Activated CD8-positive, alpha-beta T cell treated with anti-CD3 and anti-CD28 coated beads, Interleukin-2, amount 10 ng/mL, durations not matched to agents 7 days and 5 days (primary cell): ENCODE measurements at places on chromosomes 16 and 17. TPM values are rescaled to one million over a fixed set of nuclear protein-coding genes. Genes with fewer than 3 reads are reported as not detected.

Gene BCKDK
- total RNA-seq: 38.9 TPM

Gene SGCA
- total RNA-seq: not detected

Gene FNDC8
- not detected for total RNA-seq

Gene PRR35
- total RNA-seq: not detected

Gene SEPTIN1
- 321 TPM for total RNA-seq

Gene ZFP3
- total RNA-seq: 3.3 TPM

Gene RDM1
- 13.9 TPM for total RNA-seq

Gene CHTF18
- 102 TPM for total RNA-seq

Gene CTRB2
- not detected for total RNA-seq

Gene C1QL1
- total RNA-seq: 0.68 TPM

- H3K27me3 ChIP-seq: peaks cover 12% of the 10 kb centered on the region
- peak overlapping the region; percentile 76 for H3K27ac ChIP-seq
- H3K36me3 ChIP-seq: no peaks in the 10 kb centered on the region
- H3K4me1 ChIP-seq: peaks cover 33% of the 10 kb centered on the region
- DNase-seq: no peak
These were observed 15.0 kb downstream of the PPY start for GRCh38 chr17:43927060-43927864.

- H3K27me3 ChIP-seq: no peaks in the 10 kb centered on the region
- no peak for DNase-seq
- no peak overlapping the region for H3K4me3 ChIP-seq
- peaks cover 27% of the 10 kb centered on the region for H3K4me1 ChIP-seq
- H3K36me3 ChIP-seq: no peaks in the 10 kb centered on the region
These were observed 75.8 kb downstream of the TEX14 start for GRCh38 chr17:58615768-58616659.

- DNase-seq: no peak
- H3K27ac ChIP-seq: no peak overlapping the region
- H3K4me1 ChIP-seq: no peaks in the 10 kb centered on the region
These were observed 466.8 kb upstream of the CDH8 start for GRCh38 chr16:62503073-62503472.

- peak; percentile 36 for DNase-seq
- peak overlapping the region; percentile 94 for H3K27ac ChIP-seq
- H3K4me1 ChIP-seq: peaks cover 27% of the 10 kb centered on the region
These were observed 837 bp downstream of the LRRC59 start for GRCh38 chr17:50396261-50397110.

DNA sequence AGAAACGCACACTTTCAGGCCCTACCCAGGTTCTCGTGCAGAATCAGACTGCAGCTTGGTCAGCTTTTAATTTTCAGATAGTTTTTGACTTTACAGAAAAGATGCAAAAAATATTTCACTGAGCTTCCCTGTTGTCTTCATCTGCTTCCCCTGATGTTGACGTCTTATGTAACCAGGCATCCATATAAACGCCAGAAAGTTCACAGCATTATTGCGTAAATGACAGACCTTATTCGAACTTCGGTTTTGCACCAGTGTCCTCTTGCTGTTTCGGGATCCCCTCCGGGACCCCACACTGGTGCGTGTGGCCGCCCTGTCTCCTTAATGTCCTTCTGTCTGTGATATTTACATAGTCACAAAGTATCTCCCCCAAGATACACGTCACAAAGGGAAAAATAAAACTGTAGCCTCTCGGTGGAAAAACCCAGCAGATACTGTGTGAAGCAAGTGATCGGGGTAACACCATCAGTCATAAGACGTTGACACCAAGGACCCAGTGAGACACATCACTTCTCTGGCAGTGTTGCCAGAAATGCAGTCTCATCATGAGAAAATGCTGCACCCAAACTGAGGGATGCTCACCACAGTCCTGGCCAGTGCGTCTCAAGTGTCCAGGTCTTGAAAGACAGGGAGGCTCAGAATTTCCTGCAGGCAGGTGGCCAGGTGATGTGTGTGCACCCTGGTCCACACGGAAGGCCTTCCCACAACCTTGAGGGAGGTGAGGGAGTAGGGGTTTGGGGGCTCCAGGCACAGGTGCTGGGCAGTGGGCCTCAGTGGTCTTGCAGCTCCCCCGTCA is 4.3 kb downstream of the BANP start:
- no peaks in the 10 kb centered on the region for H3K27me3 ChIP-seq
- no peak for DNase-seq
- peak overlapping the region; percentile 78 for H3K4me3 ChIP-seq
- peaks cover 84% of the 10 kb centered on the region for H3K4me1 ChIP-seq

GRCh38 chr17:64689106-64689505 is 27.0 kb upstream of the SMURF2 start:
- no peaks in the 10 kb centered on the region for H3K4me1 ChIP-seq
- no peaks in the 10 kb centered on the region for H3K36me3 ChIP-seq
- no peak for DNase-seq
- H3K4me3 ChIP-seq: no peak overlapping the region
- no peaks in the 10 kb centered on the region for H3K27me3 ChIP-seq

- H3K27ac ChIP-seq: peak overlapping the region; percentile 35
- peak; percentile 56 for DNase-seq
- no peak overlapping the region for H3K4me3 ChIP-seq
- peaks cover 22% of the 10 kb centered on the region for H3K27me3 ChIP-seq
- no peaks in the 10 kb centered on the region for H3K36me3 ChIP-seq
These were observed 271.5 kb upstream of the C16orf82 start for GRCh38 chr16:26795184-26795583.

DNA sequence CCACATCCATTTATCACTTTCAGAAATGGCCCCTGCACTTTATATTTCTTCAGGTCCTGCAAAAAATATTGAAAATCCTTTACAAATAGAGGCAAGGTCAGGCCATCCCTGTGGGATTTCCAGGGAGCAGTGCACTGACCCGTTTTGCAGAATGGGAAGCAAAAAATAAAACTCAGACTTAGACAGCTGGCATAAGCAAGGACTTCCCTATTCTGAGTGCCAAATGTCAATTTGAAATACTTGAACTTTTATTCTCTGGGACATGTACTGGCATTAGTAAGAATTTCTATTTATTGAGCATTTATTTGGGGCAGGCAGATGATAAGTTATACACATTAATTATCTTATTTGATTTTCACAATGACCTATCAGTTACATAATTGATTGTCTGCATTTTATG is 32.4 kb downstream of the PRKCB start:
- H3K4me1 ChIP-seq: peaks cover 82% of the 10 kb centered on the region
- no peak overlapping the region for H3K27ac ChIP-seq
- peaks cover 51% of the 10 kb centered on the region for H3K36me3 ChIP-seq
- no peaks in the 10 kb centered on the region for H3K27me3 ChIP-seq
- no peak overlapping the region for H3K4me3 ChIP-seq

GRCh38 chr16:55123652-55124051 is 193.0 kb downstream of the IRX5 start:
- DNase-seq: no peak
- H3K36me3 ChIP-seq: no peaks in the 10 kb centered on the region
- no peak overlapping the region for H3K4me3 ChIP-seq
- H3K4me1 ChIP-seq: no peaks in the 10 kb centered on the region

DNA sequence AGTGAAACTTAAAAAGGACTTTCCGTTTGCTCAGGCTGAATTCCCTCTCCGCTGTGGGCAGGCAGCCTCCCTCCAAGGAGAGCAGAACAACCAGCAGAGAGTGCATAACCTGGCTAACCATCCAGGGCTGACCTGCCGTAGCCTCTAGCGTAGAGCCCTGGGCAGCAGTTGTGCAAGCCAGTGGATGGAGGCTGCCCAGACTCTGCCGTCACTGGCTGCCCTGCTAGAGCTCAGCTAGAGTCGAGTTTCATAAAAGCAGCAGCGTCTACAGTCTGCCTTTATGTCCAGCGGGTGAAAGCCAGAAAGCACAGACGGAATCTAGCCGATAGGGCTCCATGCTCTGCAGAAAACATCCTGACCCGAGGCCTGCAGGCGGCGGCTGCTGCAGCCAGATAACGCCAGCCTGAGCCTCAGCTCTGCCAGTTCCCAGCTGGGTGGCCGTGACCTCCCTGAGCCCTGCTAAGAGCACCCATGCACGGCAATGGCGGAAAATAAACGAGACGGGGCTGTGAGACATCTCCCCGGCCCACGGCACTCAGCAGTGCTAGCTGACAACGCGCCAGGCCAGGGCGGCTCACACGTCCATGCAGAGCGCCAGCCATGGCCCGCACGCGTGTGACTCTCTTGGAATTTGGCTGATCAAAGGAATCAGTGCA is 231.3 kb downstream of the ENGASE start:
- no peak overlapping the region for H3K4me3 ChIP-seq
- DNase-seq: no peak
- no peaks in the 10 kb centered on the region for H3K4me1 ChIP-seq
- H3K36me3 ChIP-seq: no peaks in the 10 kb centered on the region

GRCh38 chr16:65469116-65469515 is 347.3 kb upstream of the CDH11 start:
- no peak overlapping the region for H3K27ac ChIP-seq
- H3K4me1 ChIP-seq: no peaks in the 10 kb centered on the region
- no peak overlapping the region for H3K4me3 ChIP-seq
- H3K27me3 ChIP-seq: no peaks in the 10 kb centered on the region
- no peaks in the 10 kb centered on the region for H3K36me3 ChIP-seq

DNA sequence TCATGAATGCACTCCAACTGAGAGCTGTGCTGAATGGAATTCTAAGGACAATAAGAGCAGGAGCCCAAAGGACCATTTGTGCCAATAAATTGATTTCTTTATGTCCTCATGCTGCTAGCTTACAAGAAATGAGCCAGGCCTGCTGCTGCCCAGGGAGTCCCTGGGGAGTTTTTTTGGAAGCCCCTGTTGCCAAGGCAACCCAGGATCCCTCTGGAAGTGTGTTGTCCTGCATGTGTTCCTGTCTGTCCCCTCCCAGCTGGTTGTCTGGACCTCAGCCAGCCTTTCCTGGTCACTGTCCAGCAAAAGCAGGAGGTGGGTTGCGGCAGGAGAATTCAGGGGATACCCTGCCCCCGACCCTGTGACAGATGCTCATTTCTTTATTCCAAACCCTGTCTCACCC is 51.0 kb upstream of the GPRC5B start:
- H3K4me3 ChIP-seq: no peak overlapping the region
- peaks cover 3% of the 10 kb centered on the region for H3K27me3 ChIP-seq
- no peaks in the 10 kb centered on the region for H3K36me3 ChIP-seq
- H3K27ac ChIP-seq: no peak overlapping the region

DNA sequence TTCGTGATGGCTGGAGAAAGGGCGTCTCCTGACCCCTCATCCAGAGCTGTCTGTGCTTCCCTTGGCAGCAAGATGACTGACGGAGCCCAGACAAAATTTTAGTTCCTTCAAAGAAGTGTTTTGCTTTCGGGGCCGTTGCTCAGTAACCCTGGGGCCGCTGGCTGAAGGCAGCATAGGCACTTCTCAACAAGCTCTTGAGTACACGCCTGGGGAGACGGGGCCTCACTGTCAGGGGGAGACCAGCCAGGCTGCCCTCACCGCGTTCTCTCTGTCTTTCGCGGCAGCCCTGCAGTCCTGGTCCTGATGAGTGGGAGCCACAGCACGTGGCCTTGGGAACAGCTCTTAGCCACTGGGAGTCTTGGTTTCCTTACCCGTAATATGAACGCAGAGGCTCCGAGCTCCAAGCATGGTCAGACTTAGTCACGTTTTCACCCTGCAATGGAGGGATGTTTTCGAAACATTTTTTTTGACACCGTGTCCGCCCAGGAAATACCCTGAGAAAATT is 86.0 kb downstream of the IRF8 start:
- no peak overlapping the region for H3K27ac ChIP-seq
- DNase-seq: no peak
- peaks cover 2% of the 10 kb centered on the region for H3K27me3 ChIP-seq
- H3K4me3 ChIP-seq: no peak overlapping the region
- H3K36me3 ChIP-seq: no peaks in the 10 kb centered on the region
- peaks cover 55% of the 10 kb centered on the region for H3K4me1 ChIP-seq

DNA sequence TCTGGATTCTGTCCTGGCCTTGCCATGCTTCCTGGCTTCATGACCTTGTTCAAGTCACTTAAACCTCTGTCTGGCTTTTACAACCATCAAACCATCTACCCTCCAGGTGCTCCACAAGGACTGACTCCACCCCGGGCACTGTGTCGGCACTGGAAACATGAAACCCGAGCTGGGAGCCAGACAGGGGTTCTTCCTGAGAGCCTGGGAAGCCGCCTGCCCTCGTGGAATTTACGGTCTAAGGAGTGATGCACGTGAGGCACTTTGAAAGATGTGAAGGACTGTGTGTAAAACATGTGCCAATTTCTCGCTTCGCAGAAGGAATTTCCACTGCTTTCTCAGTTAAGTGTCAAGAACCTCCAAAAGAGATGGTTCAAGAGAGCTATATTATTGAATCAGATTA is 11.6 kb downstream of the CDK5R1 start:
- no peak overlapping the region for H3K27ac ChIP-seq
- H3K36me3 ChIP-seq: no peaks in the 10 kb centered on the region
- no peaks in the 10 kb centered on the region for H3K27me3 ChIP-seq

- H3K27ac ChIP-seq: no peak overlapping the region
- peaks cover 44% of the 10 kb centered on the region for H3K36me3 ChIP-seq
- no peak overlapping the region for H3K4me3 ChIP-seq
- no peaks in the 10 kb centered on the region for H3K27me3 ChIP-seq
- H3K4me1 ChIP-seq: peaks cover 5% of the 10 kb centered on the region
These were observed 48.3 kb upstream of the ABCC11 start for GRCh38 chr16:48295488-48296281.

GRCh38 chr17:38918916-38919315 is 6.5 kb upstream of the LASP1NB start:
- peaks cover 42% of the 10 kb centered on the region for H3K4me1 ChIP-seq
- H3K36me3 ChIP-seq: peaks cover 56% of the 10 kb centered on the region
- H3K27me3 ChIP-seq: no peaks in the 10 kb centered on the region
- H3K4me3 ChIP-seq: no peak overlapping the region
- DNase-seq: no peak

DNA sequence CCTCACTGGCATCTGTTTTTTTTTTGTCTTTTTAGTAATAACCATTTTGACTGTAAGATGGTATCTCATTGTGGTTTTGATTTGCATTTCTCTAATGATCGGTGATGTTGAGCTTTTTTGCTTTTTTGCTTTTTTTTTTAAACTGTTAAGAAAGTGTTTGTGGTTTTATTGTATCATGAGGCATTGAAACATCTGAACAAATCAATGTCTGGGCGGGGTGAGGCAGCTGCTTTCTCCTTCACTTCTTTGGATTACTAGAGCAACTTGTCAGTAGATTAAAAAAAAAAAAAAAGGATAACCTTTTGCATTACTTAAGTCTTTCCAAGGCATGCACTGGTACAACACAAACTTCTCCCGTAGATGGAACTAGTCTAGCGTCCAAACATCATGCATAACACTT is 191.7 kb downstream of the CEP112 start:
- no peaks in the 10 kb centered on the region for H3K27me3 ChIP-seq
- no peak overlapping the region for H3K4me3 ChIP-seq
- no peak overlapping the region for H3K27ac ChIP-seq
- H3K36me3 ChIP-seq: no peaks in the 10 kb centered on the region
- H3K4me1 ChIP-seq: no peaks in the 10 kb centered on the region

- H3K4me1 ChIP-seq: no peaks in the 10 kb centered on the region
- no peak for DNase-seq
- H3K27ac ChIP-seq: no peak overlapping the region
- H3K36me3 ChIP-seq: no peaks in the 10 kb centered on the region
- no peaks in the 10 kb centered on the region for H3K27me3 ChIP-seq
These were observed 123.7 kb downstream of the SOX9 start for GRCh38 chr17:72244494-72244893.

- H3K36me3 ChIP-seq: no peaks in the 10 kb centered on the region
- no peaks in the 10 kb centered on the region for H3K27me3 ChIP-seq
- no peak overlapping the region for H3K27ac ChIP-seq
These were observed 13.9 kb downstream of the ARL2BP start for GRCh38 chr16:57258910-57259475.
